ENCODE measurements at places on chromosomes 12 and 14. TPM values are rescaled to one million over a fixed set of nuclear protein-coding genes. Genes with fewer than 3 reads are reported as not detected.

Gene SOX5
- total RNA-seq: 18.2 TPM

Gene OAS1
- total RNA-seq: 0.96 TPM

Gene TRIM9
- 4.2 TPM for total RNA-seq

Gene SYNDIG1L
- not detected for total RNA-seq

Gene CELA1
- total RNA-seq: not detected

Gene GPRC5A
- total RNA-seq: 23.8 TPM

Gene GPR84
- not detected for total RNA-seq

Gene AKAP3
- total RNA-seq: 2.8 TPM

Gene TIMELESS
- total RNA-seq: 2.0 TPM

Gene TNS2
- total RNA-seq: 608 TPM

Gene PPM1H
- total RNA-seq: 0.85 TPM

Gene TMEM52B
- total RNA-seq: not detected

Gene PNMA1
- total RNA-seq: 30.2 TPM

Gene PLEKHG7
- total RNA-seq: not detected

Gene MSI1
- total RNA-seq: 0.11 TPM

Gene DPPA3
- total RNA-seq: not detected

Gene EXOC3L4
- total RNA-seq: not detected

Gene KCNC2
- not detected for total RNA-seq

Gene MYH6
- not detected for total RNA-seq

Gene FIGNL2
- total RNA-seq: not detected

Gene ANP32D
- not detected for total RNA-seq

Gene LAG3
- total RNA-seq: not detected

Gene BDKRB1
- not detected for total RNA-seq

Gene ERP27
- not detected for total RNA-seq

Gene IL23A
- not detected for total RNA-seq

Gene TAS2R42
- total RNA-seq: not detected

Gene METTL3
- 45.0 TPM for total RNA-seq

Gene AVPR1A
- 32.4 TPM for total RNA-seq

Gene OASL
- total RNA-seq: not detected

Gene NTS
- not detected for total RNA-seq

Gene BHLHE41
- total RNA-seq: 2.9 TPM

Gene ZNF385A
- 53.2 TPM for total RNA-seq

Gene DIO2
- total RNA-seq: 17.8 TPM

Gene POC1B
- 15.8 TPM for total RNA-seq

Gene CLEC9A
- total RNA-seq: not detected

Gene KRAS
- total RNA-seq: 9.8 TPM

Gene RDH11
- 25.1 TPM for total RNA-seq

Gene ACSM4
- not detected for total RNA-seq

Gene TPPP2
- total RNA-seq: not detected

Gene MYO1H
- total RNA-seq: not detected

Gene KRT79
- total RNA-seq: not detected

Gene IRAK3
- 35.9 TPM for total RNA-seq

Gene ADCY6
- total RNA-seq: 65.0 TPM

Gene RIMBP2
- not detected for total RNA-seq
